ENCODE measurements at places on chromosomes 12 and 14. TPM values are rescaled to one million over a fixed set of nuclear protein-coding genes. Genes with fewer than 3 reads are reported as not detected.

GRCh38 chr12:104498211-104498801 lies 41.6 kb downstream of the CHST11 start:
- H3K36me3 ChIP-seq: no peaks in the 10 kb centered on the region
- no peak for DNase-seq
- H3K4me1 ChIP-seq: peaks cover 99% of the 10 kb centered on the region
- H3K4me3 ChIP-seq: no peak overlapping the region

DNA sequence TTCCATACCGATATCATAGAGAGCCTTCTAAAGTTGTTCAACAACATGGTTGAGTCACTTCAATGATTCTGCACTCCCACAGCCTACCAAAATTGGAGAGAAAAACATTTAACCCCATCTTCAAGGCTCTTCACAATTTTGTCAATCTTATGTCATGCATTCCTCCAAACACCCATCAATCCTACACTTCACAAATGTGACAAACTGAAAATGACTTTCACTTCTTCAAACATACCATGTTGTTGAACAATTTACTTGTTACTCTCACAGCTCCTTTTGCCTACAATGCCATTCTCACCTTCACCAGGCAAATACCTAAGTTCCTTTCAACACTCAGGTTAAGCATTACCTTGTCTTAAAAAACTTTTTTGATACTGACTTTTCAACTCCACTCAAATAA lies 88.0 kb downstream of the OSBPL8 start:
- no peaks in the 10 kb centered on the region for H3K4me1 ChIP-seq
- H3K4me3 ChIP-seq: no peak overlapping the region
- H3K36me3 ChIP-seq: no peaks in the 10 kb centered on the region
- no peaks in the 10 kb centered on the region for H3K27me3 ChIP-seq

- H3K4me1 ChIP-seq: no peaks in the 10 kb centered on the region
- H3K27me3 ChIP-seq: no peaks in the 10 kb centered on the region
- no peaks in the 10 kb centered on the region for H3K36me3 ChIP-seq
- peak; percentile 88 for DNase-seq
- H3K4me3 ChIP-seq: no peak overlapping the region
Observed at GRCh38 chr14:55807053-55807880, 227.3 kb downstream of the KTN1 start.

Gene IKZF4
- total RNA-seq: 5.6 TPM

Gene OR6C76
- not detected for total RNA-seq

Gene ASPG
- not detected for total RNA-seq
